ENCODE measurements at places on chromosomes 16 and 17.

GRCh38 chr16:75342308-75342811, 90.9 kb upstream of the BCAR1 start:
- DNase-seq, result no peak

GRCh38 chr17:37447641-37448040, 41.0 kb downstream of the TADA2A start:
- DNase-seq, result no peak

- no peak for DNase-seq
Observed at GRCh38 chr17:77613627-77614026, 344.9 kb upstream of the TNRC6C start.

DNA sequence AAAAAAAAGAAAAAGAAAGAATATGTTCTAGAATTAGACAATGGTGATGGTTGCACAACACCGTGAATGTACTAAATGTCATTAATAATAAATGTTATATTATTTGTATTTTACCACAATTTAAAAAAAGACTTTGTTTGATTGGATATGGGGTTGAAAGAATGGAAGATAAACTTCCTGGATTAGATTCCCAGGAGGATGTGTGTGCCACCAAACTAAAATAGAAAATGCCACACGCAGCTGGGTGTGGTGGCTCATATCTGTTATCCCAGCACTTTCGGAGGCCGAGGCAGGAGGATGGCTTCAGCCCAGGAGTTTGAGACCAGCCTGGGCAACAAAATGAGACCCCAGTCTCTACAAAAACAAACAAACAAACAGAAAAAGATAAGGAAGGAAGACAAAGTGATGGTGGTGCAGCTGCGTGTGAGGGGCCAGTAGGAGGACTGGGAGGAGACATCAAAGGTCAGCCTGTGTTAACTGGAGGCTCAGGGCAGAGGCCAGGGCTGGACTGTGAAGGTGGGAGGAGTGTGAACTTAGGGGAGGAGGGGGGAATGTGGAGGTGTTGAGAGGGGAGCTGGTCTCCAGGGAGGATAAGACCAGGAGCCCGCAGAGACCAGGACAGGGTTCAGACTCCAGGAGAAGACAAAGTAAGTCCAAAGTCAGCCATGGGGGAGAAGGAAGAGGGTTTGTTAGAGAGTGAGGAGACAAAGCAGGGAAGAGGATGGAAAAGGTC, 4.1 kb downstream of the PECAM1 start:
- no peak for DNase-seq

GRCh38 chr17:79670537-79671084, 59.8 kb upstream of the RBFOX3 start:
- DNase-seq, result no peak

GRCh38 chr16:89574681-89575246, 794 bp upstream of the CPNE7 start:
- peak; percentile 49 for DNase-seq

DNA sequence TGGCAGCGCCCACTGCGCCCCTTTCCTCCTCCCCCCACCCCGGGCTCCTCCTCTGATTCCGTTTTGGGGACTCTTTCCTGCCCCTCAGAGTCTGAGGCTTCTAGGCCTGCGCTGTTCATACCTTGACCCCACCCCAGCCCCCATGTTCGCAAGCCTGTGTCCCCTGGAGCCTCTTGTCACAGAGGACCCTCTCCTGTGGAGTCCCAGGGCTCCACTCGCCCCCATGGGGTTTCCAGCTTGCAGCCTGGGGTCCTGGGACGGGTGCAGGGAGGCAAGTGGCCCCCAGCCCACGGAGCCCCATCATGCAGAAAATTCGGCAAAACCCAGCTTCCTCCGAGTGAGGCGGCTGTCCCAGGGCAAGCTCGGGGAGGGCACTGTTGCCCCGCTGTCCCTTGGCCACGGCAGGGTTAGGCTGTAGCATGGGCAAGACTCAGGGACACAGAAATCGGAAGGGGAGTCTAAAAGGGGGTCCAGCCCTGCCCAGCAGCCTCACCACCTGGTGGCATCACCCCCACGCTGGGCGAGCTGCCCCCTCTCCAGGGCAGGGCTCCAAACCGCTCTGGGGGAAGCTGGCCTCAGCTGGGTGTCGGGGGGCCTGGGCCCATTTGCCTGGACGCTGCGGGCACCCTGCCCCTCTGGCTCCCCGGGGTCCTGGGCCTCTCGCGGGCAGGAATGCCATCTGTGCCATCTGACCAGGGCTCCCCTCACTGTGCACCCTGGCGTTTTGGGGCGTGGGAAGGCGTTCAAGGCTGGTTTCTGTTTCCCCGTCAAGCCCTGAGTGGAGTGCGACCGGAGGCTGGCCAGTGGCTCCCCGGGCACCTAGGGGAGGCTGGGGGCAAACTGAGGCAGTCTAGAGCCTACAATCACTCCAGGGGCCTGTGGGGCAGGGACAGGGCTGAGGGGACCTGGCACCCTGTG, 11.5 kb upstream of the BAHCC1 start:
- no peak for DNase-seq

DNA sequence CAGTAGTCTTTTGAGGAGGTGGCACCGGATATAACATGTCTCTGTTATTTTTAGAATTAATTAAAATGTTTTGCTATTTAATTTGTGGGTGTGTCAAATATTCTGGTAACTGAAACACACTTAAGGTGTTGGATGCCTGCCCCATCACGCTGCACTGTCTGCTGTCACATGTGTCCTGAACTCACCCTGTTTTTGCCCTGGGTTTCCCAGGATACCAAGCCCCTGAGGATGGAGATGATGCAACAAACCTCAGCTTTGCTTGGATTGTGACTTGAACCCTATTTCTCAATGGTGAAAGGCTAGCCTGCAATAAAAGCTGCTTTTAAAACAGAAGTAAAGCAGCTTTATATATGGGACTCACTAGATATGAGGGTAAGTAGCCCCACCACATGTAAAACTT, 11.5 kb upstream of the DUSP14 start:
- DNase-seq, result no peak

- DNase-seq, result no peak
Observed at GRCh38 chr16:48321317-48322036, 63.7 kb downstream of the SIAH1 start.

GRCh38 chr16:58709333-58709732, 24.8 kb upstream of the SLC38A7 start:
- DNase-seq, result no peak

GRCh38 chr17:80152081-80152702, 5.3 kb upstream of the EIF4A3 start:
- DNase-seq, result no peak

GRCh38 chr17:1713160-1713877, 3.1 kb upstream of the TLCD2 start:
- no peak for DNase-seq

GRCh38 chr17:45335721-45336120, 18.9 kb upstream of the MAP3K14 start:
- DNase-seq, result no peak

DNA sequence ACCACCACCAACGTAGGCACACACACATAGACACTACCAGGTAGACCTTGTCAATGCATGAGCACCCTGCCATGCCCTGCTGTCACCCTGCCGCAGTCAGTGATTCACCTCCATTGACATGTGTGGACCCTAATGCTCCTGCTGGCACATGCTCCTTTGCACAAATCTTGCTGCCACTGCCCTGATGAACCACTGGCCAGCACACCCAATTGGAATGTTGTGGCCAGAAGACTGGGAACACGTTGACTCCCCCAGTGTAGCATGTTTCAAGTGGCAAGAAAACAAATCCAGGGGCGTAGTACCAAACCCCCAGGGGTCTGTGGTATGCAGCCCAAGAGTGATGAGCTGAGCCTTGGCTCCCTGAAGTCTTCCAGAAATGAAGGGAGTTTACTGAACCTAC, 486.4 kb upstream of the KIF2B start:
- DNase-seq, result no peak

- DNase-seq, result no peak
Observed at GRCh38 chr17:28404007-28404406, 2.0 kb downstream of the SLC46A1 start.

DNA sequence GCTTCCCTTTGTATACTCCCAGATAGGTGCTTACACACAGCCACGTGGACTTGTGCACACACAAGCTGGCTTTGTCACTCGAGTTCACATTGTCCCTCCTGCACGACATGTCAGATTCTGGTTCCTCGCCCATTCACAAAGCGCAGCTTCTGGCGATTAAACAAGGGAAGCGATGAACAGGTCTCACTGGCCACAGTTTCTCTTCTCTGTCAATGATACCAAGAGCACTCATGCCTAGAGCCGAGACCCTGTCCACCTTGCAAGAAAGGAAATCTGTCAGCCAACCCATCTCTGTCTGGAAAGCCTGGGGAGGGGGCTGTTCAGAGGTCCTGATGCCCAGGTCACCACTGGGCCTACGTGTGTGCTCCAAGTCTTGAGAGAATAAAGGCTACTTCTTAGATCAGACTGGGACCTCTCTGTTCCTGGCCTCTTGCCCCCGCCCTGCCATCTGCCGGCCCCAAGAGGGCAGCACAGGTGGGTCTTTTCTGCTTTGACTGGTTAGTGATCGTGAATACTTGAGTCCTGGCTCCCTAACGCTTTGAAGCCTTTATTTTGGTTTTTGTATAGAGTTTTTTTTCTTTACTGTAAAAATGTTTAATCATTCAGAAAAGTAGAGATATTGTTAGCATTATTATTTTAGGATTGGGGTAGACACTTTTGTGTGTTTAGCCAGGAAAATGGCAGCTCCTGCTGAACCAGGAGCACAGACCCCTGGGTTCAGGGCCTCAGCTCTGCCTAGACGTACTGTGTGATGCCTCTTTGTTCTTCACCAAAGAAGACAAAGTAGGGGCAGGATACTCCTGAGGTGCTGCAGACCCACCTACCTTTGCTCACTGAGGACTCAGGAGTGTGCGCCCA, 104.7 kb downstream of the MRM1 start:
- peak; percentile 17 for DNase-seq

DNA sequence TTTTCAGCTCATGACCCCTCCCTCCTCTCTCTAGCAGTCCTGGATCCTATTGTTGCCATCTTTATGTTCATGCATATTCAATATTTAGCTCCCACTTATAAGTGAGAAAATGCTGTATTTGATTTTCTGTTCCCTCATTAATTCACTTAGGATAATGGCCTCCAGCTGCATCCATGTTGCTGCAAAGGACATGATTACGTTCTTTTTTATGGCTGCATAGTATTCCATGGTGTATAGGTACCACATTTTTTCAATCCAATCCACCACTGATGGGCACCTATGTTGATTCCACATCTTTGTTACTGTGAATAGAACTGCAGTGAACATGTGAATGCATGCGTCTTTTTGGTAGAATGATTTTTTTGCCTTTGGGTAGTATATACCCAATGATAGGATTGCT, 188.4 kb downstream of the FOXL1 start:
- DNase-seq, result no peak

- DNase-seq, result no peak
Observed at GRCh38 chr17:66403846-66404556, 101.6 kb downstream of the PRKCA start.

GRCh38 chr16:57185446-57185944, 344 bp downstream of the PSME3IP1 start:
- no peak for DNase-seq

GRCh38 chr17:72205357-72205756, 84.5 kb downstream of the SOX9 start:
- no peak for DNase-seq

GRCh38 chr16:75035410-75035968, 36.7 kb downstream of the ZNRF1 start:
- no peak for DNase-seq

GRCh38 chr16:83023640-83024039, 396.9 kb downstream of the CDH13 start:
- DNase-seq, result no peak

DNA sequence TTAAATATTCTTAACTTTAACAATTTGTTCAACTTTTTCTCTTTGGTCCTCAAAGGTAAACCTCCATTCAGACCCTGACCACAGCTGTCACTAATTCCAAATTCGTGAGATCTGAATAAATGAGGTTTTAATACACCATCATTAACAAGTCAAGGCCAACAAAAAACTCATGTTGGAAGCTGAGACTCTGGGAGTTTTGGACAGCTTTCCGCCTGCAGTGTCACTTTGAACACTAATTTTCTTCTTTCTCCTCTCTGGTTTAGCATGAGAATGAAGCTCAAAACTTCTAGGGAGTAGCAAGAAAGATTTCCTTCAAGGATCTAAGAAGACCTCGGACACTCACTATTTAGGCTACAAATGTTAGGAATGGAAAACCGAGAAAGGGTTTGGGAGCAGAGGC, 32.7 kb upstream of the DNAH9 start:
- DNase-seq, result no peak

GRCh38 chr17:69593351-69593715, 178.8 kb downstream of the MAP2K6 start:
- DNase-seq, result no peak

DNA sequence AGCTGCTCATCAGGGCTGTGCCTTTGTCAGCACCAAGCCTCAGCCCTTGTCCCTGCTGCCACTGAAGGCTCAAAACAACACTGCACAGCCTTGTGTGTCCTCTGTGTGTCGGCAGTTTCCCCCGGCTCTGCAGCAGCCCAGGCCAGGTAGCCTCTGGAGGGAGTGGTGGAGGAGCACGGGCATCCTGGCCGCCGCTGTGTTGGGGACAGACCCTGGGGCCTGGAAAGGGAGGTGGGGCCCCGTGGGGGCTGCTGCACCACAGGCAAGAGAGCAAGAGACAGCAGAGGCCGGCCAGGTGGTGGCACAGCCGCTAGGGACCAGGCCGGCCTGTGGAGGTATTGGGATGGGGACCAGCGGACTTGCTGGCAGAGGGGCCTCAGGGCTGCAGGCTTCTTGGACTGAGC, 96.9 kb upstream of the ZNF750 start:
- DNase-seq, result no peak

DNA sequence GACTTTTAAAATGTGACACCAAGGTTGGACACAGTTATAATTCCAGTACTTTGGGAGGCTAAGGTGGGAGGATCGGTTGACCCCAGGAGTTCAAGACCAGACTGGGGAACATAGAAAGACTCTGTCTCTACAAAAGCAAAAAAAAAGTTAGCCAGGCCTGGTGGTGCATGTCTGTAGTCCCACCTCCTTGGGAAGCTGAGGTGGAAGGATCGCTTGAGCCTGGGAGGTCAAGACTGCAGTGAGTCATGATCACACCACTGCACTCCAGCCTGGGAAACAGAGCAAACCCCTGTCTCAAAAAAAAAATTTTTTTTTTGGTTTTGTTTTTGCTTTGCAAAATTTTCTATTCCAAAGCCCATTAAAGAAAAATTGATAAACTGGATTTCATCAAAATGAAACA, 281.4 kb downstream of the BCAS3 start:
- no peak for DNase-seq

GRCh38 chr17:34997355-34997862, 17.1 kb downstream of the LIG3 start:
- no peak for DNase-seq

DNA sequence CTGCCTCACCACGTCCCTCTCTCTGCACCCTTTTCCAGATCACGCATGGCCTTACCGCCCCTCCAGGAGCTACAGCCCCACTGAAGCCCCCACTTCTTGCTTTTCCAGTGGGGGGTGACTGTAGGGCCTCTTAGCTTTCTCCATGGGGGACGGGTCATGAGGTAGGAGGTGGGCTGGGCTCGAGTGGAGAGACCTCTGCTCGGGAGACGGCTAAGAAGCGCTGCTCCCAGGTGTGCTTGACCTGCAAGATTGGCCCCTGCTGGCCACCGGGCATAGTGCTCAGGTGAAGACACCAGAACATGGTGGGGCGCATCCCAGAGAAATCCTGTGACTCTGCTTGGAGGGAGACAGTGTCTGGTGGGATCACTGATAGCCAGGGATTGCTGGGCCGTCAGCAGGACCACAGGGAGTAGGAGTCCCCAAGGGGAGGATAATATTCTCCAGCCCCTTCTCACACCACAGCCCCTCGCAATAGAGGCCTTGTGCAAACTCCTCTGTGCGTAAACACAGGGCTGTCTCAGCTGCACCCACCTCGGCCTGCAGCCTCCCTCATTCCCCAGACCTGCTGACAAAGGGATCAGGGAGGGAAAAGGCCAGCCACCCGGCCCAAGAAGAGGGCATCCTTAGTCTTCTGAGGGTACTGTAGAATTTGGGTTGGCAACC, 8.9 kb upstream of the GALK1 start:
- no peak for DNase-seq
